AG04450 (cell line): ENCODE measurements at places on chromosomes 16 and 17.
A peak's percentile ranks its signal among the peaks of the same experiment; 100 is the strongest.

- no peak for DNase-seq
These were observed 1.6 kb downstream of the BCAS3 start for GRCh38 chr17:60679287-60679686.

DNA sequence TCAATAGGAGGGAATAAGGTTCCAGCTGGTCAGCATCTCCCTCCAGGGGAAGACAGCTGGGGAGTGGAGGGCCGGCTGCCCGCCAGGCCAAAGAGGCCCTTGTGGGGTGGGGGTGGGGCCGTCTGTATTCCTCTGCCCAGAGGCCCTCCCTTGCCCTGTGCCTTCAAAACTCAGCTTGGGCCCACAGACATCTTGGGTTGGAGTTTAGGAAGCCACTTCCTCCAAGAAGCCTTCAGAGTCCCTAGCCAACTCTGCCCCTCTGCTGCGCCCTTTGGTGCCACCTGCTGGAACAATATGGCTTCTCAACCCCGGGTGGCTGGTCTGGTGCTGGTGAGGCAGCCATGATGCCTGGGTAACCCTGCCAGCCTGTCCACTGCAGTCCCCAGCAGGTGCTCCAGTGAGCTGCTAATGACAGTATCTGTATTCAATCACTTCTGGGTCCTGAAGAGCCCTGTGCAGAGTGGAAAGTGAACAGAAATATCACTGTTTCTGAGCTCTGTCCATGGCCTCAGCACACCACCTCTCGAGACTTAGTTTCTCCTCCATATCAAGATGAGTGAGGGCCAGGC is 16.7 kb downstream of the HSD11B2 start:
- DNase-seq = peak; percentile 37

DNA sequence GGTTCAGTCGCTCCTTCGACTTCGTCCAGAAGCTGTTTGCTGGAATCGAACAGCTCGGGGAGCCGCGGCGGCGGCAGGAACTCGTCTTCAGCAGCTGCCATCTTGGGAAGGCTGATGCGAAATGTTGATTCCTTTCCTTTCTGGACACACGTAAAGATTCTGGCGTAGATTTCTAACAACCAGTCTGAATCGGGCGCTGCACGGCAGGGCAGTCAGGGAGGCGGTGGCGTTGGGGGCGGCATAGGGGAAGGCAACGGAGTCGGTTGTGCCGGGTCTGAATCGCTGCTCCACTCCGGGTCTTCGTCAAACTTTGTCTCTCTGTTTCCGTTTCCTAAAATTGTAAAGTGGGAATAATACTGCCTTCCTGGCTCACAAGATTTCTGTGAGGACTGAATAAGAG is 30.3 kb downstream of the TEX14 start:
- DNase-seq = no peak

- DNase-seq = no peak
These were observed 9.0 kb upstream of the CDH3 start for GRCh38 chr16:68636064-68636560.

- DNase-seq = no peak
These were observed 109.2 kb upstream of the FOXF1 start for GRCh38 chr16:86401126-86401525.

- DNase-seq = no peak
These were observed 9.0 kb downstream of the VPS9D1 start for GRCh38 chr16:89711601-89712273.

DNA sequence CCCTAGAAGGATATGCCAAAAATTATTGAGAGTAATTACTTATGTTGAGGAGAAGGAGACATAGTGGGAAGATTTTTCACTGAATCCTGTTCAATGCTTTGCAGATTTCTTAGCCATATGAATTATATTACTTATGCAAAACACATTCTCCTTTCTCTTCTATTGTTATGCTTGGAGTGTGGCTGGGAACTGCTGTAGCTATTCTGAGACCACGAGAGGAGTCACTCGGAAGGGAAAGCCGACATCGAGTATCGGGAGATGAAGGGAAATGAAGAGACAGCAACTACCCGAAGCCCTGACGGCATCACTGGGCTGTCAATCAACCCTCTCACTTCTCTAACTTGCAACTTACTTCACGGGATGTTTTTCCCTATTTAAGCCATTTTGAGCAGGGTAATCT is 39.6 kb downstream of the STX8 start:
- DNase-seq = no peak

GRCh38 chr16:49788986-49789385 is 66.9 kb downstream of the ZNF423 start:
- no peak for DNase-seq

- DNase-seq = no peak
These were observed 151.3 kb downstream of the ZFHX3 start for GRCh38 chr16:72896485-72897118.

- no peak for DNase-seq
These were observed 44.8 kb upstream of the MSI2 start for GRCh38 chr17:57211543-57211942.

DNA sequence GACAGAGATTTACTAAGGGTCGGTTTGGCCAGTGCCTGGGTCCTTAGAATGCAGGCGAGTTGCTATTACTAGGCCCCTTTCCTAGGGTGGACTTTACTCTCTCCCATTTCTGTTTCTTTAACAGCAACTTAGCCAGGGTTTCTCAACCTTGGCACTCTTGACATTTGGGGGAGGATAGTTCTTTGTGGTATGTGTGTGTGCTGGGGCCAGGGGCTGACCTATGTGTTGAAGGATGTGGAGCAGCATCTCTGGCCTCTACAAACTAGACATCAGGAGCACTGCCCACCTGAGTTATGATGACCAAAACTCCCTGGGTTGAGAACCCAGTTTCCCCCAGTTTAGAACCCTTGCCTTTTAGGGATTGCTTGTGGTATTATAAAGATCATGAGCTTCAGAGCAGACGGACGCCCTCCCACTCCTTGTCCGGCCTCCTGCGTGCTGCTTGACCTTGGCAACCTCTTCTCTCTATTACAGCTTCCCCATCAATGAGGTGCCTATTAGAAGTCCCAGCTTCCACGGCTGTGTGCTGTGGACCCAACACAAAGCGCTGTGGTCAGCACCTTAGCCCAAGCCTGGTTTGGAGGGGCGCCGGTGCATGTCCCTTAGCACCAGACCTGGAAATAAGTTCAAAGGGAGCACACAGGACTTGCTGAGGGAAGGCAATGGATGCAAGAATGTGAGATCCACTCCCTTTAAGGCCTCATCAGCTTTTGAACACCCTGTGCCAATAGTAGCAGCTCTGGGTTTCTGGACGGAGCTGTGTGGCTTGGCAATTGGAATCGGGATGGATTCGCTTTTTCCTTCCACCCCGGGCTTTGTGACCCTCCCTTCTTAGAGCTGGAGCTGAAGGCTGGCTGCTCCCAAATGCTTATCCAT is 239.2 kb upstream of the MAF start:
- no peak for DNase-seq

DNA sequence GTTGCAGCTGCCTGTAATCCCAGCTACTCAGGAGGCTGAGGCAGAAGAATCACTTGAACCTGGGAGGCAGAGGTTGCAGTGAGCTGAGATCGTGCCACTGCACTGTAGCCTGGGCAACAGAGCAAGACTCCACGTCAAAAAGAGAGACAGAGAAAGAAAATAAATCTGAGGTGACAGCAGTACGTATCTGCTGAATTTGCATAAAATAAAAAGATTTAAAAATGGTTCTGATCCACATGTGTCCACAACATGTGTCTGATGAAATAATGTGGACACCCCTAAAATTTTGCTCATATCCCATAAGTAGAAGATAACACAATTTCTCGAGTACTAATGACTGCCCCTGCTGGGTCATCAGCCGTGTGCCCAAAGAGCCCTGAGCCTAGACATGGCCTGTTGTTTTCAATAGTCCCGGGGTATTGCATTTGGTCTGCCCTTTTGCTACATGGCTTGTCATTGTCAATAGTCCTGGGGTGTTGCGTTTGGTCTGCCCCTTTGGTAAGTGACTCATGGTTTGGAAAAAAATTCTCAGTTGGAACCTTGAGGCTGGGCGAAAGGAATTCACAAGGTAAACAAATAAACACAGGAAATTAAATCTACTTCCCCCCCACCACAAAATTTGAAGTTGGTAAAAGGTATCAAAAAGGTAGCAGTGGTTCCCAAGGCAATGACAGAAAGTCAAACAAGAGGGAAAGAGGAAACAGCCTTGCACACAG is 434.6 kb upstream of the MAF start:
- no peak for DNase-seq

GRCh38 chr17:52027081-52027480 is 131.4 kb downstream of the CA10 start:
- DNase-seq = no peak

GRCh38 chr17:43671031-43671692 is 9.4 kb upstream of the MEOX1 start:
- no peak for DNase-seq

- no peak for DNase-seq
These were observed 50.0 kb downstream of the BEAN1 start for GRCh38 chr16:66477028-66477515.

DNA sequence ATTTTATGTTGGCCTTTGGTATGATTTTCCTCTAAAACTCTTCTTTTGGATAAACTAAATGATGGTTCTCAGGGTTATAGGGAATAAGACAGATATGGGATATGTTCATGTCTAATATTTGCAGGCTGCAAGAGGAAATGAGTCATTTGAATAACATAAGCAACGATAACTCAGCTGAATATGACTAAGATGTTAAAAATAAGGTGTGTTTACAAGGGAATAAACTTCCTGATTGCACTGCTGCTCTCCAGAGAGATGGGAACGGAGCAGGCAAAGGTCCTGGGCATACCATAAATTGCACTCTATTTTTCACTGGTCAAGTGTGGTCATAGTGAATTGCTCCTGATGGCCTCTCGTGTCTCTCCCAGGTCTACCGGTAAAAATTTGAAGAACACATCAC is 666.2 kb downstream of the TOX3 start:
- peak; percentile 84 for DNase-seq

DNA sequence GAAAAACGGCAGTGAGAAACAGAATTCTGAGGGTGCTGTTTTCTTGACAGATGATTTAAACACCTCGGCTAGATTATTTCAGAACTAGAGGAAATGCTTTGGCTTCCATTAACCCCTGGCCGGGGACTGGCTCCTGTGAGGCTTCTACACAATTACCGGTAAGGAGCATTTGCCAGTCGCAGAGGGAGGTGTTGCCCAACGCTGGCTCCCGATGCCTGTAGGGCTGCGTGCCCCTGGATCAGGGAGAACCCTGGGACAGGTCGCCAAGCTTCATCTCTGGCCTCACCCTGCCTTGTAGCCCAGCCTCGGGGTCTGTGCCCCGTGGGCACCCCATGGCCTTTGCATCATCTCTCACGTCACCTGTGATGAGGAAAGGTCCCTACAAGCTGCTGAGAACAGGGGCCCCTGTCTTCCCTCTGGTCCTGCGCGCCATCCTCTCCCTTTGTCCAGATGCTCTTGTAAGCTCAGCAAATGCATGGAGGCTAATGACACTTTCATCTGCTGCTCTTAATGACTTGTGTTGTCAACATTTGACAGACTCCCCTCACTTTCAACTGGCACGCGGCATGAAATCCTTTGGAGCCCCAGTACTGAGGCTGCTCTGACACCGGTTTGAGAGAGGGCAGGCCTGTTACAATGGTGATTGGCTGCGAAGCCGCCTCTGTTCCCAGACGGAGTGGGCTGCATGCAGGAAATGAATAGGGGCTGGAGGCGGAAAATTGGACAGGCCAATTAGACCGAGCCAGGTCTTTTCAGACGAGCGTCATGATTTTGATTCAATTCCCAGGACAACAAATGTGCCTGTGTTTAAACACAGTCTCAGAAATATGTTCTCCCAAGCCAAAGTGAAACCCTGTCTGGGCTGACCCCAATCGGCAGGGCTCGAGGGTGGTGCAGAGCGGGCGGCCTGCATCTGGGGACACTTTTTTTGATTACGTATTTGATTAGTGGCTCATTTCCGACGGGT is 85.5 kb upstream of the DOC2B start:
- DNase-seq = no peak

DNA sequence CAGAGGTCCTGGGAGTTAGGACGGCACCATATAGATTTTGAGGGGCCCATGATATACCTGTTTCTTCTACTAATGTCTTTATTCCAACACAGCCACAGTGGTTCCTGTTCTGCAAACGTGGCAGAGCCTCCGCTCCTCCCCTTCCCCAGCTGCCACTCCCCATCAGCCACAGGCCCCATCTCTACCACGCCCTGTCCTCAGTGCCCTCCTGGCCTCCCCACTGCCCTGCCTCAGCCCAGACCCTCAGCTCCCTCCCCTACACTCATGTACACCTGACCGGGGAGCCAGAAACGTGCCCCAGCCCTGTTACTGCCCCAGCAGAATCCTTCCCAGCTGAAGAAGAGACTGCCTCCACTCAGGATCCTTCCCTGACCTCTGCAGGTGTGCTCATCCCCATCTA is 11.9 kb upstream of the RBFOX3 start:
- no peak for DNase-seq

GRCh38 chr16:48602356-48603014 is 7.5 kb downstream of the N4BP1 start:
- no peak for DNase-seq

- no peak for DNase-seq
These were observed at the start of gene RAC3 for GRCh38 chr17:82031303-82031884. TSS of gene RAC3 (plus strand) at chr17:82031678. CDS start at chr17:82031762, 84 bp downstream.

- DNase-seq = no peak
These were observed 440 bp downstream of the NPRL3 start for GRCh38 chr16:138049-138417.

- DNase-seq = no peak
These were observed at the start of gene SPNS2 for GRCh38 chr17:4498461-4499397. TSS of gene SPNS2 (plus strand) at chr17:4498881. CDS start at chr17:4499048, 167 bp downstream.

- DNase-seq = no peak
These were observed 88.8 kb downstream of the CYLD start for GRCh38 chr16:50830698-50831097.

- no peak for DNase-seq
These were observed 218.1 kb upstream of the CDH8 start for GRCh38 chr16:62254372-62254771.

- no peak for DNase-seq
These were observed 11.8 kb downstream of the SYT17 start for GRCh38 chr16:19179546-19180490.

DNA sequence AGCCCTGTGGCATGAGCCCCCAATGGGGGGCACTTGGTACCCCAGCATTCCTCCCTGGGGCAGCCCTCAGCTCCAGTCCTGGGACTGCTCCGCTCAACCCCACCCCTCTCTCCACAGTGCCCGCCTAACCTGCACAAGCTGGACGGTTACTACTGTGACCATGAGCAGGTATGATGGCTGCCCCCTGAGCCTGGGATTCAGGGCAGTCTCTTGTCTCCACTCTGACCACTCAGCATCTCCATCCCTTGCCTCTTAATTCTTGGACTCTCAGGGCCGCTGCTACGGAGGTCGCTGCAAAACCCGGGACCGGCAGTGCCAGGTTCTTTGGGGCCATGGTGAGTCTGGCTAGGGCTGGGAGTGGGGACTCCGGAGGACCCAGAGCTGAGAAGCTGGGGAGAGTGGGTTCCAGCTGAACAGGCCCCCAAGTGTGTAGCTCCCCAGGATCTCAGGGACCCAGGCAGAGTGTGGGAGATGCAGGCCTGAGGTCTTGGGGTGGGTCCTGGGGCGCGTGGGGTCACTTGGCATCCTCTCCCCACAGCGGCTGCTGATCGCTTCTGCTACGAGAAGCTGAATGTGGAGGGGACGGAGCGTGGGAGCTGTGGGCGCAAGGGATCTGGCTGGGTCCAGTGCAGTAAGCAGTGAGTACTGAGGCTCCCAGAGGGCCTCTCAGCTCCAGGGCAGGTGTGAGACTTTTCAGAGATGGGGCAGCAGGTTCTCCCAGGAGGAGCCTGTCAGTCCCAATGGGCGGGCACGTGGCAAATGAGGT is 18.0 kb downstream of the ADAM11 start:
- no peak for DNase-seq

GRCh38 chr17:8741771-8742170 is 2.9 kb downstream of the CCDC42 start:
- no peak for DNase-seq
